T-helper 17 cell (primary cell): ENCODE measurements at places on chromosomes 12 and 14.

DNA sequence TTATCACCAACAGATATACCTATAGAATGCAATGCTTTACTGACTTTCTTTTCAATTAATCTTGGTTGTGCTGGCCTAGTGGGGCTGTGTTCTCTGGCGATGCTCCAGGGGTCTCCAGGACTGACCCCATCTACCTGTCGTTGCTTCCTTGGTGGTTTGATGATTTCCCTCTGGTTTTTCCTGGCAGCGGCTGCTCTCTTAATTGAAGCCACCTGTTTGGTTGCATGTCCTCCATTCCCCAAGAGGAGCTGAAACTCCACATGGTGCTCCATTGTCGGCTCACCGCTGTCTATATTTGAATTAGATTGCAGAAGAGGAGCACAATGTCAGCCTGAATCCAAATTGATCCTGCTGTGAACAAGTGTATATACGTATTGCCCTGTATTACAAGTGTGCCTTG, 7.1 kb upstream of the IFNG-AS1 start:
- no peak for DNase-seq

DNA sequence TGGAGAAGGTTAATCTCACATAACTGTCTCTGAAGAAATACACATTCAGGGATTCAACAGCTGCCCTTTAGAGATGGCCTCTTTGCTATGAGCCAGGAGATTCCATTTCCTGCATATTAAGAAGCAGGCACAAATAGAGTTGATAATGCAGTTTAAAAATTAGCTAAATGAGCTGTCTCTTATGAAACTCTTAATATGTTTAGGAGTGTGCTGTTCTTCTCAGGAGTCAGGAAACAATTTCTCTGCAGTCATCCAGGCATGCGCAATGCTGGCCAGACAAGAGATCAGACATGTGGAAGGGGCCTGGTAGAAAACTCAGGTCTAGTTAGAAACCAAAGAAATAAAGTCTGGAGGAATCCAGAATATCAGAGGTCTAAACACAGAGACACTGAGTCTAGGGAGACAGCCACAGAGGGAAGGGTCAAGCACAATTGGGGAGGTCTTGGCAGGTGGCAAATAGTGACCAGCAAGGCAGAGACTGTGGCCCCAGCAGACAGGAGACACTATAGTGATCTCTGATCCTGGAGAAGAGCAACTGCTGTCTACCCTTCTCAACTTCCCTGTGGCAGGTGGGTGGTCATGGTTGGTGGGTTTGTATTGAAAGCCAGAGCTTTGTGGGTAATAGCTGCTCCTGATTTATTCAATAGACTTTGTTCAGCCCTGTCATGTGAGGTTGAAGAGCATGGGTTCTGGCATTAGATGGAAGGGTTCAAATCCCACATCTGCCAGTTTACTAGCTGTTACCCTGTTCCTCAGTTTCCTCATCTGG, 185.8 kb upstream of the RMST start:
- DNase-seq, result no peak

- no peak for DNase-seq
Measured at GRCh38 chr14:68464711-68465110, 328.2 kb downstream of the ZFP36L1 start.

DNA sequence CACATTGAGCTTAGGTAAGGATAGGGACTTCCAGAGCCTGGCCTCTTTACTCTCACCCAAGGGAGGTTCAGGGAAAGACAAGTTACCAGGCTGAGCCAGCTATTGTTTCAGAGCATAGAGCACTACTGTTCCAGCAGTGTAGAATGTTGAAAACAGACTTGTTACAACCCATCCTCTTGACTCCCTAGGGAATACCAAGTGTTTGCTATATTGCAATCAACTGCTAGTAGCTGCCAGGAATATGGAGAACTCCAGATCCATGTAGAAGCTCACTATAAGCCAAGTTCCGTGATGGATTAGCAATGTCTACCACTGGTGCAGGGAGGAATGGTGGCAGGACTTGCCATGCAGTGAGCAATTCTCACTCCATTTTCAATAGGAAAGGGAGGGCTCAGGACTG, 199.8 kb upstream of the RBM19 start:
- no peak for DNase-seq

DNA sequence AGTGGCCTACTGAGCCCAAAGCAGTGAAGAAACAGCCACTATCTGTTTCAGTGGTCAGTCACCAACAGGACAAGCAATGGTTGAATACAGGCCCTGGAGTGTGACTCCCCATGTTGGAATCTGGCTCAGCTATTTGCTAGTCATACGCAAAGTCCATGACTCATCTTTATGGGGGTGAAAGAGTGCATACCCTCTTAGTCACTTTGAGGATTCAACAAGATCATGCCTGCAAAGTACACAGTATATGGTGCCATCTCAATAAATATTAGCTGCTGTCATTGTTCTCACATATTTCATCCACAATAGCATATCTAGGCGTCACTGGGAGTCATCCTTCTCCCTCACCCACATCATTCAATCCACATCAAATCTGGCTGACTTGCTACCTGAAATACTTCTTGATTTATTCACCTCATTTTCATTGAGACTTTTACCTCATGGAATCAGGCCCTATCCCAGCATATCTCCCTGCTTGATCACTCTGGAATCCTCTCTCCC, 26.4 kb upstream of the STAB2 start:
- DNase-seq, result no peak

DNA sequence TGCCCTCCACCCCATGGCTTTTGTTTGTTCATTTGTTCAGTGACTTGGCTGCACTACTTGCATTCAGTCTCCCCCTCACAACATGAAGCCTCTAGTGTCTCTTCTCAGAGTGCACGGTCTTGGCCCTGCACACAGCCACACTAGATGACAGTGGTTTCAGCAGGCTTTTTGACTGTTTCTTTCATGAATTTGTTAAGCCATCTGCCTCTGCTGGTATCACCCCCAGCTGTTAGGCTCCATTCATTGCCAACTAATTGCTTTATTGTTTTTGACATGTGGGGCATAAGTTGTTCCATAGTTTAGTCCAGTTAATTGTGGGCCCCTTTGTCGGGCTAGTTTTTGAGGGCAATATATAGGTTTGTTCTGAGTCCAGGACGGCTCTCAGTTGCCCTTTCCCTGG, 18.8 kb downstream of the OS9 start:
- DNase-seq, result no peak

GRCh38 chr12:76252031-76252430, 96.2 kb downstream of the BBS10 start:
- no peak for DNase-seq

- DNase-seq, result no peak
Measured at GRCh38 chr14:67077921-67078320, 111.3 kb upstream of the GARIN2 start.

- no peak for DNase-seq
Measured at GRCh38 chr14:29734732-29735131, 192.9 kb downstream of the PRKD1 start.

- DNase-seq, result no peak
Measured at GRCh38 chr14:70804556-70805162, 4.7 kb downstream of the MAP3K9 start.

DNA sequence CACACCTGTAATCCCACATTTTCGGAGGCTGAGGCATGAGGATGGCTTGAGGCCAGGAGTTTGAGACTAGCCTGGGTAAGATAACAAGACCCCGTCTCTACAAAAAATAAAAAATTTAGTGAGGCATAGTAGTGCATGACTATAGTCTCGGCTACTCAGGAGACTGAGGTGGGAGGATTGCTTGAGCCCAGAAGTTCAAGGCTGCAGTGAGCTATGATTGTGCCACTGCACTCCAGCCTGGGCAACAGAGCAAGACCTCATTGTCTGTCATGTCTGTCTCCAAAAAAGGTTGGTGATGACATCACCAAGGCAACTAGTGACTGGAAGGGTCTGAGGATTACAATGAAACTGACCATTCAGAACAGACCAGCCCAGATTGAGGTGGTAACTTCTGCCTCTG, 83.5 kb upstream of the COCH start:
- DNase-seq, result no peak

DNA sequence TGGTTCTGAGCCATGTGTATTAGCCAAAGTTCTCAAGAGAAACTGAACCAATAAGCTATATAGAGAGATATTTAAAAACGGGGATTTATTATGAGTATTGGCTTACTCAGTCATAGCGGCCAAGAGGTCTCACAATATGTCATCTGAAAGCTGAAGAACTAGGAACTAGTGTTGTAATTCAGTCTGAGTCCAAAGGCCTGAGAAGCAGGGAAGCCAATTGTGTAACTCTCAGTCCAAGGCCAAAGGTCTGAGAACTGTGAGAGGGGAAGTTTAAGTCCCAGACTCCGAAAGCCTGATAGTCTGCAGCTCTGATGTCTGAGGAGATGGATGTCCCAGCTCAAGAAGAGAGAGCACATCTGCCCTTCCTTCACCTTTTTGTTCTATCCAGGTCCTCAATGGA, 344.8 kb upstream of the USP15 start:
- no peak for DNase-seq

DNA sequence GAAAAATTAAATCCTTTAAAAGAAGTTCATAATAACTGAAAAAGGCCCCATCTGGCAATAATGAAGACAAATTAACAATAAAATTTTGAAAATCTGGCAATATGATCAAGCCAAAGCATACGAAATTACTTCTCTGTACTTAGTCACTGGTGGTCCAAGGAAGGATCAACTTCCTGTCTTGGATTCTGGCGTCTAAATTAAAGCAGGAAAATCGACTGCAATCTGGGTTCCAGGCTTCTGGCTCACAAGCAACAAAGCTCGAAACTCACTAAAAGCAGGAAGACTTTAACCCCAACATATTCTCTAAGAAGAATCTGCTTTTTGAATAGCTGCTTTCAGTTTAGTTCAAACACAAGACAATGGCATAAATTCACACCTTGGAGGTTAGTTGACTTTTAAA, 49.7 kb downstream of the LRIG3 start:
- no peak for DNase-seq

- DNase-seq, result no peak
Measured at GRCh38 chr14:106506881-106507305, 980.5 kb downstream of the TMEM121 start.

DNA sequence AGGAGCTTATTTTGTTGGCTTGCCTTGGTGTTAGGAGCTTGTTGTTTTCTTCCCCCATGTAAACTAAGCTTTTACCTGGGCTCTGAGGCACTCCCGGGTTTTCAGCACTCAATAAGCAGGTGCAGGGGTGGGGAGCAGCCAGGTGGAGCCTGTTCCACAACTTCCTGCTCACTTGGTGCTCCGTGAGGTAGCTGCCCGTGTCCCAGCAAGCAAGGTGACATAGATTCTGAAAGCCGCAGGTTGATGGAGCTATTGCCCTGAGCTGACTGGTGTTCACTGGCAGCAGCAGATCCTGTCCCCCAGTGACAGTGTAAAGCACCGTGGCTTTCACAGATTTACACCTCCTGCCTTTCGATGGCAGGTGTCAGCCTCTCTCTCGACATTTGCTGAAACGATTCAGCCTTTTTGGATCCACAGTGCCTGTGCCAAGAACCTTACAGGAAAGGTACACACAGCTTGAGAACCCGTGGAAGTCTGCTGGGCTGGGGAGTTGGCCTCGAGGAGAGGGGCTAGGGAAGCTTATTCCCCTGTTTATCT, 295.7 kb upstream of the FKBP4 start:
- DNase-seq, result no peak

DNA sequence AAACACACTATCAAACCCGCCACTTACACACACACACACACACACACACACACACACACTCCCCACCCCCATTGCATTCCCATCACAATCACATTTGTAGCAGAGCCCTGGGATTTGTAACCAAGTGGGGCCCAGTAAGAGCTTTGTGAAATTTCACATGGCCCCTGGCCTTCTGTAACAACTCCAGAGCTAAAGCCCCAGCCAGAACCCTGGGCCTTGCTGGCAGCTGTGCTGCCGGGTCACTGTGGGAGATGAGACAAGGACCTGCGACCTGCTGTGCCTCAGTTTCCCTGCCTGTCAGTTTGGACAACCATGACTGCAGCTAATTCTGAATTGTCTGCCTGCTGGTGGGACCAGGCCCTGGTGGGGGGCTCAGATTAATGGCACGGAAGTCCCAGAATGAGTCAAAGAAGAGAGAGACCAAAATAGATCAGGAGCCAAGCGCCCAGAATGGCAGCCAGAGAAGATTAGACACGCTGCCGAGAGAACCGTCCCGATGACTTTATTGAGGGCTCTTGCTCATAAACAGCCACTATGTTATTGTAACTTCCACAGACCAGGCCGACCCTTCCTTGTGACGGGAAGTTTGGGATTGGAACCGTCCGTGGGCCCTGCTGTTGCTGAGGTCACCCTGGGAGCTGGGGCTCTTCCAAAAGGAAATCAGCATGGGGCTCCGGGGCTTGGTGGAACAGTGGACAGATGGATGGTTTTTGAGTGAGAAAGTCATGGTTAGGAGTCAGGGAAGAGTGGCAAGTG, 123.1 kb downstream of the ZFP36L1 start:
- no peak for DNase-seq

- peak; percentile 12 for DNase-seq
Measured at GRCh38 chr12:47360771-47361388, 281.1 kb upstream of the AMIGO2 start.

DNA sequence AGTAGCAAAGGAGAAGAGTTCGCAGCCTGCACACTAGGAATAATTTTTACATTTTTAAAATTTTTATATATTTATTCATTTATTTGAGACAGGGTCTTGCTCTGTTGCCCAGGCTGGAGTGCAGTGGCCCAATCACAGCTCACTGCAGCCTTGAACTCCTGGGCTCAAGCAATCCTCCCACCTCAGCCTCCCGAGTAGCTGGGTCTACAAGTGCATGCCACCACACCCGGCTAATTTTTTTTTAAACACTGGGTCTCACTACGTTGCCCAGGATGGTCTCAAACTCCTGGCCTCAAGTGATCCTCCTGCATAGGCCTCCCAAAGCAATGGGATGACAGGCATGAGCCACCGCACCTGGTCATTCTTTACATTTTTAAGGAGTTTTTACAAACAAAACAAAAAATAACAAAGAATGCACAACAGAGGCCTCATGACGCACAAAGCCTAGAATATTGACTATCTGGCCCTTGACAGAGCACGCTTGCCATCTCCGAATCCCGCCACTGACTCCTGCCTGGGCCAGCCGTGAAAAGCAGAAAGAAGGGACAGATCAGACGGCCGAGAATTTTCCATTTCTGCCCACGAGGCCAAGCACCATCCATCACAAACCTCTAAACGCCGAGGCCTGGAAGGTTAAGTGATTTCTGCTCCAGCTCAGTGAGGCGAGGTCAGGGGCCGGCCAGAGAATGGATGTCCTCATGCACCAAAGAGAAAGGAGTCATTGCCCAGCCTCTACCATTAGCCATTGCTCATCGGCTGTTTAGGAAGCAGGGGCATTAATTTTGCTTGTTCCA, 120.0 kb downstream of the SCARB1 start:
- no peak for DNase-seq

GRCh38 chr12:86091681-86092080, 164.5 kb downstream of the MGAT4C start:
- no peak for DNase-seq

GRCh38 chr14:49589387-49589786, 3.2 kb upstream of the RPS29 start:
- DNase-seq, result no peak

- no peak for DNase-seq
Measured at GRCh38 chr12:93126069-93126474, 197.0 kb upstream of the EEA1 start.

- DNase-seq, result no peak
Measured at GRCh38 chr12:49325606-49326005, 2.6 kb downstream of the TROAP start.
